ENCODE measurements at places on chromosomes 5 and 9.

DNA sequence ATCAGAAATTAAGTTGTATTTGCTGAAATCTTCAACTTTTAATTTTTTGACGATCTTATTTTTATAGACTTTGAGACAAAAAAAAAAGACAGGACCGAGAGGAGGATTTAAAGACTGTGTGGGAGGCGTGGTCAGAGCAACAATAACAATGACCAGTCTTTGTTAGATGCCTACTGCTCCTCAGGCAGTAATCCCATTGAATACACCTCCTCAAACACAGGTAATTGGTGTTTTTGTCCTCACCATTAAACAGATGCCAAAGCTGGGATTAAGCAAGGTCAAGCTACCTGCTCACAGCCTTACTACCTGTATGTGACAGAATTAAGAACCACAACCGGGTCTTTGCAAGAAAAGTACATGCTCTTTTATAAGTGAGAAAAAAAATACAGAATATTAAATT is 233.3 kb upstream of the GRAMD2B start:
- no peak for DNase-seq

- no peak for DNase-seq
These were observed 1015.0 kb downstream of the CDH9 start for GRCh38 chr5:26023361-26023760.

- DNase-seq, result no peak
These were observed at the start of gene RNF38 for GRCh38 chr9:36399980-36400331. TSS of gene RNF38 (minus strand) at chr9:36400269. CDS start at chr9:36400108, 161 bp downstream.

GRCh38 chr9:133276923-133277322 is 1.9 kb upstream of the ABO start:
- no peak for DNase-seq

DNA sequence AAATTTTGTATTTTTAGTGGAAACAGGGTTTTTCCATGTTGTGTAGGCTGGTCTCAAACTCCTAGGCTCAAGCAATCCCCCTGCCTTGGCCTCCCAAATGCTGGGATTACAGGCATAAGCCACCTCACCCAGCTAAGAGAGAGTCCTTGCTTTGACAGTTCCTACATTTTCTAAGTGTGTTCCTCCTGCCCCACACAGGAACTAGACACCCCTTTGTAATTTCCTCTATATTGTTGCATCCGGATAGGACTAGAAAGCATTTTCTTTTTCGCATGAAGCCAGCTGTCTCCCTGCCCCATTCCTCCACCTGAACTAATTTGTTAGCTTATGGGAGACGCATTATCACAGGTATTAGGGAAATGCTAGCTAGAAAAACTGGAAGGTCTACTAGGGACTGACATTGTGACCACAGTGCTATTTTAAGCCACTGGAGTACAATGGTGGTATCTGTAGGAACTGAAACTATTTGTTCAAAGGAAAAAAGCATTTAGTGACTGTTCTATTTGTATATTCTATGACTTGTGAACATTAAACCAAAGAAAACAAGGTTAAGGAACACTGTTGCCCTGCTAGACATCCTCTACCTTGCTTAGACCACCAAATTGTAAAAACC is 214.1 kb downstream of the SMARCA2 start:
- DNase-seq, result no peak

GRCh38 chr5:170651604-170652277 is 131.8 kb upstream of the GABRP start:
- no peak for DNase-seq

DNA sequence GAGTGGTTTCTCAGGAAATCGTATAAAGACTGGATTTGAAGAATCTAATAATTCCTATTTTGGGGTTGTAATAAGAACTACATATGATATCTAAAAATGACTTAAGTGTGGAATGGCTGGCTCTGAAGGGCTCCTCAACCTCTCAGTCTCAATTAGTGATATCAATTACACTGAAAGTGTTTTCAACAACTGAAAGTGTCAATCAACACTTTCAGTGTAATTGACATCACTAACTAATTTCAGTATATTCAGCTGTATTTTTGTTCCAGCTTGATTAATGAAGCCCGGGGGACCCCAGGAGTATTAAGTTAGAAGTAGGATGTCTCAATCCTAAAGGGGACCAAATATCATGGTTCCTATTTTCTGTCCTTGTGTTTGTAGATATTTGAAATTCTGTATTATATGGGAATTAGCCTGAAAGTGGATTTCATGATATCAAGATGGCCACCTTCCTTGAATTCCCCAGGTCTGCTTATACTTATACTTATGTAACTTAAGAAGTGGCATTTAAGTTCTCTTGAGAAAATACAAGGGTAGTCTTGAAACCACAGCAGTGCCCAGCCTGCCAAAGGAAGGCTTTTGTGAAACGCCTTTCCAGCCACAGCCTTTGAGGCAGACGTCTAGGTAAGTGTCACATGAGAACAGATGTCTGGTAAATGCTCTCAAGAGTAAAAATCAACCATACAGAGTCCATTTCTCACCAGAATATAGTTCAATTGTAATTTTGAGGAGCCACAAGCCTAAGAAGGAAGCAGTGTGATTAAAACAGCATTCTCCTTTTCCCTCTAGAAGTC is 4.6 kb downstream of the BASP1 start:
- DNase-seq, result no peak

DNA sequence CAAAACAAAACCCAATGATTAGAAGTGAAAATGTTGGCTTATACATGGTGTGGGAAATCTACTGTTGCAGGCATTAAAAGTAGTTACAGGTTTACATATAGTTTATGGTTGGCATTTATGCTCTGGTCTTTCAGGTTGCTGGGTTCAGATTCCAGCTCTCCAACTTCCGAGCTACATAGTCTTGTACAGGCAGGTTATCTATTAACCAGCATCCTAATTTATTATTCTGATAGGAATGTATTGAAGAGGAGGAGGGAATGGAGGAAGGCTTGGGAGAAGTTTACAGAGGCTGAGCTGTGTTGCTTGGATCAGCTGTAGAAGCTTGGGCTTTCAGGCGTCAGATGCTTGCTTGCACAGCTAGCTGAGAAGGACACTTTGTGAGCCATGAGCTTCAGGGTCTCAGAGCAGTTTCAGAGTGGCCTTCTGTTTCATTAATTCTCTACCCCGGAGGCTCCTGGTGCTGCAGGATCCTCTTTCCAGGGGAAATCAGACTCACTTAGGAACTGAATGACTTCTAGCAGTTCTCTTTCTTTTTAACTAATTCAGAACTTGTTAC is 11.7 kb upstream of the ERBIN start:
- no peak for DNase-seq

GRCh38 chr9:32423371-32423770 is 38.9 kb downstream of the ACO1 start:
- DNase-seq, result no peak

DNA sequence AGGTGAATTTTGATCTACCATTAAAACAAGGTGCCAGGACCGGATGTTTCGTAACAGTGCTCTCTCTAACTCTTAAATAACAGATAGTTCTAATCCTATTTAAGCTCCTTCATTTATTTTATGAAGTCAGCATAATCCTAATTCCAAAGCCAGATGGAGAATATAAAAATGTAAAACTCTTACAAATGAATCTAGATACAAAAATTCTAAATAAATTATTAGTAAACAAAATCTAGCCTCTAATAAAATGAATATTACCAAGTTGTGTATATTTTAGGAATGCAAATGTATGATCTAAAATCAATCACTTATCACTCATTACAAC is 32.4 kb upstream of the IL33 start:
- no peak for DNase-seq

GRCh38 chr5:95285409-95285755 is 488 bp upstream of the MCTP1 start:
- DNase-seq, result no peak

- DNase-seq, result peak; percentile 54
These were observed 7.3 kb upstream of the BARHL1 start for GRCh38 chr9:132575005-132575609.

- no peak for DNase-seq
These were observed 8.6 kb downstream of the AGPAT2 start for GRCh38 chr9:136678624-136679023.

DNA sequence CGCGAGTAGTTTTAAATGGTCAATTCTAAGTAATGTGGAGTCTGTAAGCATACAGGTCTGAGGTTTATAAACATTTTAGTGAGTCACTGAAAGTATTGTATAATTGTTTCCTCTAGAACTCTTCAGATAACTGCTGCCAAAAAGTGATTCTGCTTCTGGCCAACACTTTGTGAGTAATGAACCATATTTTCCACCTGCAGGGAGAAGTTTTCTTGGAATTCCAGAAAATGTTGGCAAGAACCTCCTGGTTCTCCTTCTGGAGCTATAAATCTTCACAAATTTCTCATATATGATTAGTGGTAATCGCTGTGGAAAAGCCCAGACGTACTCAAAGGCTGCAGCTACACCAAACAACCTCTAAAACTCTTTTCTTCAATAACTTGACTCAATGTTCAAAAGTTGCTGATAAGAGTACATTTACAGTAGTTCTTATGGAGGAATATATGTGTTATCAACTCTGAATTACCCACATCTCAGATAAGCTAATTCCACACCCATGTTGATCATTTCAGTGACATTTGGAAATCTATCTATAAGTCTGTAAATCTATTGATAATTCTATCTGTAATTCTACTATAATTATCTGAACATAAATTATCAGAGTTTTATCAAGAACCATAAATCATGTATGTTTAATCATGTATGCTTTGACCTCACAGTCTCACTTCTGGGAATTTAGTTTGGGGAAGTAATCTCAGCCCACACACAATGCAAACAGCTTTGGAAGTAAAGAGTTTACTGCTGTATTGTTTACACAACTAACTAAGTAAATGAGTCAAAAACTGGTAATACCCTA is 74.1 kb downstream of the FNBP1 start:
- DNase-seq, result no peak

- no peak for DNase-seq
These were observed at the start of gene SLC24A2 for GRCh38 chr9:19788614-19789271. TSS of gene SLC24A2 (minus strand) at chr9:19789037.

- no peak for DNase-seq
These were observed 613.7 kb upstream of the CDH18 start for GRCh38 chr5:20601678-20602100.

DNA sequence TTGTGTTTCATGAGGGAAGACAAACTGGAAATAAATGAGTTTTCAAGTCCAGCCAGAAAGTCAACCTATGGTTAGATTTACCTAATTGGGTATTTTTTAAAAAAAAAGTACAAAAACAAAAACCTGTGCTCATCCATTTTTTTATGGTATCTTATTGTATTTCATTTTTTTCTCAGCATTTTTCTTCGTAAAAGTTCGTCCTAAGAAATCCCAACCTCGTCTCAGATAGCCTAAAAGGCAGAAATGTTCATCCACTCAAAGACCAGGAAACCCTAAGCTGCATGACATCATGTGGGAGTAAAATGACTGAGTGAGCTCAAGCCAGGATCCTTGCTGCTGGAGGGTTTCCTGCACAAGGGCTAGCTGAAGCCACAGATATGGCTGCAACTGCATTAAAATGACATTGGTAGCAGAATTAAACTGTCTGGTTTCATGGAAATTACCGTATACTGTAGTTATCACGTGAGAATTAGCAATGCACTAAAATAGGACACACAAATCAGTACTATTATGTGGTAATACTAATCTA is 70.4 kb downstream of the NFIB start:
- DNase-seq, result no peak

DNA sequence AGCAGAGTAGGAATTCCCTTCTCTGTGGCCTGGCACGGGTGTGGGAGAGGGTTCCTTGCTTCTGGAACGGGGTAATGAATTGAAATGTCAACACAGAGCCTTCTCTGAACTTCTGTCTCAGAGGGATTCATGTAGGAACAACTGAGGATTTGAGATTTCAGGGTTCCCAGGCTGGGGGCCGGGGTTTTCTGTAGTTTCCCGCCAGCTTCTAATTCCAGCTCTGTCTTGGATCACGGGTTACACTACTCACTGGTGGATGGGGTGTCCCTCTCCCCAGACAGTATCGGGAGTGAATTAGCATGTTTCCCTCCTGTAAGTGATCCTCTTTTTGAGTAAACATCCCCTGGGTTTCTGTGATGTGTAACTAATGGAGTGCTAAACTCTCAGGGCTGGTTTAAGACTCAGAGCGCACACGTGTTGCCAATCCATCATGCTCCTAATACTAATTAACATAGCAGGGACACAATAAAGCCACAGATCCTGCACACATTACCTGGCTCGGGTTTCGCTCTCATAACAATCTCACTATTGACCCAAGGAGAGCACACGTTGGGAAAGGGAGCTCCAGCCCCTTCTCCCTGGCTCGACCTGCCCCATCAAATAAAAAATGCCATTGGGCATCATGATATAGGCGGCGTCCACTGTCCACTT is 18.1 kb upstream of the DMRT2 start:
- DNase-seq, result no peak

GRCh38 chr5:107444300-107444699 is 226.4 kb downstream of the EFNA5 start:
- no peak for DNase-seq

DNA sequence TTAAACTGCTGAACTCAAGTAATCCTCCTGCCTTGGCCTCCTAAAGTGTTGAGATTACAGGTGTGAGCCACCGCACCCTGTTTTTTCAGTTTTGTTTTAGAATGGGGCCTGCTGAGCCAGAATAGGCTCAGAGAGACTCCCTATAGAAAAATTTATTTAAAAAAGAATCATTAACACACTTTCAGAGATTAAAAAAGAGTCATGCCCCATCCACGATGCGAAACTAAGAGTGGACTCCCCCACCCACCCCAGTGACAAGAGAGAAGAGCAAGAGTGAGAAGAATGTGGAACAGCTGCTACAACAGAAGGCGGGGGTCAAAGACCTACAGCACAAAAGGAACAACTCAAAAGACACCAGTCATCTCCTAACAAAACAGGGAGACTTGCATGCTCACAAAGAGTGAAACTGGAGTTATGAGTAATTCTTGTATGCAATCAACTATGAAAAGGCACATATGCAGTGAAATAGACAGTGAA is 47.2 kb downstream of the GLDC start:
- no peak for DNase-seq

DNA sequence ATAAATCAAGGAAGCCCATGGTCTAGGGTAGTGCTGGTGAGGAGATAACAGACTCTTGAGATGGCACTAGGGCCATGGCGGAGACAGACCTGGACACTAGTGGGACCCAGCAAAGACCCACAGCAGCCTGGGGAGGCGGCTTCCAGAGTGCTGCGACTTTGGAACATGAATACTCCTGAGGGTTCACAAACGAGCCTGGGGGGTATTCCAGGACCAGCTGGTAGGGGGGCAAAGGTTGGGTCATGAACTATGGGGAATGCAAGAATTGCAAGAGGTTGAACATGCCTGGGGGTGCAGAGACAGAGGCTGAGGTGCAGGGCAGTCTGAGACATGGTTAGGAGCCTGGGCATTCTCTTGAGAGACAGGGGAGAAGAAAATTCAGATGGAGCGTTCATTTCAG is 43.8 kb upstream of the SPTLC1 start:
- no peak for DNase-seq

GRCh38 chr9:132063281-132063680 is 16.4 kb downstream of the MED27 start:
- DNase-seq, result no peak

DNA sequence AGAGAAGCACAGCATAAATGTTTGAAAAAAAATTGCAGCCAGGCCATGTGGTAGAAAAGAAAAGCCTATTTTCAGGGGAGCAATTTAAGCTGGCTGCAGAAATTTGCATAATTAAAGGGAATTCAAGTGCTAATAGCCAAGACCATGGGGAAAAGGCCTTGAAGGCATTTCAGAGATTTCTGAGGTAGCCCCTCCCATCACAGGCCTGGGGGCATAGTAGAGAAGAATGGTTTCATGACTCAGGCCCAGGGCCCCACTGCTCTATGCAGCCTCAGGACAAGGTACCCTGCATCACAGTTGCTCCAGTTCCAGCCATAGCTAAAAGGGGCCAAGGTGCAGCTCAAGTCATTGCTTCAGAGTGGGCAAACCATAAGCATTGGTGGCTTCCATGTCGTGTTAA is 1416.0 kb downstream of the EFNA5 start:
- DNase-seq, result no peak

Measured in right renal pelvis (tissue), 4 donors.